ENCODE measurements at places on chromosomes 2 and 18.

DNA sequence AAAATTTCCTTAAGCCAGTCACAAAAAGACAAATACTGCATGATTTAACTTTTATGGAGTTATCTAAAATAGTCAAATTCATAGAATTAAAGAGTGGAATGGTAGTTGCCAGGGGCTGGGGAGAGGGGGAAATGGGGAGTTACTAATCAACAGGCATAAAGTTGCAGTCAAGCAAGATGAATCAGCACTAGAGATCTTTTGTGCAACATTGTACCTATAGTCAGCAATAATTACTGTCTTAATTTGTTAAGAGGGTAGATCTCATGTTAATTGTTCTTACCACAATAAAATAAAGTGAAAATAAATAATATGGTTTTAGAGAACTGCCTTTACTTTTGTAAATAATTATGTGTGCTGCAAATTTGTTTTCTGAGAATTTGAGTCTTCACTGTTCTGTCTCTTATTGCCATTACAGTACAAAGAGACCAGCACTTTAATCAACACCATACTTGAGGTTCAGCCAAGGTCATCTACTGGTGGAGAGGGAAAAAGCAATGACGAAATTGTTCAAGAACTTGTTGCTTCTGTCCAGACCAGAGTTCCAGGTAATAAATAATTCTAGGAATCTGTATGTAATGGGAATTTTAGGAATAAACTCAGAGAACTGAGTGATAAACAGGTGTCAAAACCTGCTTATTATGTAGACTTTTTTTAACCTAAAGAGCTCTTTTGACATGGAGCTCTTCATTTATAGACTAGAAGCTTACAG lies 75.5 kb downstream of the TRABD2A start:
- DNase-seq, result no peak

DNA sequence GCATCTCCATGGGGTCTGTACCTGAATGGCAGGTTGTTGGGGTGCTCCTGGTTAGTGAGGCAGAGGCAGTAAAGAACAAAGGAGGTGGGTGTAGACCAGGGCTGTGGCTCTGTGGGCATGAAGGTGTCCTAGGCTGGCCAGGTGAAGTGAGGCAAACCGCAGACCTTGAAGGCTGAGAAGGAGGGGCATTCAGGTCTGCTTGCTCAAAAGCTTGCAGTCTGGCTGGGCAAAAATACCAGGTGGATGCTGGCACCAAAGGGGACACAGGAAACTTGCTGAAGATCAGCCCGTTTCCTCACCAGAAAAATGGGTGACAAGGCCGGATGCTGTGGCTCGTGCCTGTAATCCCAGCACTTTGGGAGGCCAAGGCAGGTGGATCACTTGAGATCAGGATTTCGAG lies 6.7 kb upstream of the B3GNT2 start:
- no peak for DNase-seq

DNA sequence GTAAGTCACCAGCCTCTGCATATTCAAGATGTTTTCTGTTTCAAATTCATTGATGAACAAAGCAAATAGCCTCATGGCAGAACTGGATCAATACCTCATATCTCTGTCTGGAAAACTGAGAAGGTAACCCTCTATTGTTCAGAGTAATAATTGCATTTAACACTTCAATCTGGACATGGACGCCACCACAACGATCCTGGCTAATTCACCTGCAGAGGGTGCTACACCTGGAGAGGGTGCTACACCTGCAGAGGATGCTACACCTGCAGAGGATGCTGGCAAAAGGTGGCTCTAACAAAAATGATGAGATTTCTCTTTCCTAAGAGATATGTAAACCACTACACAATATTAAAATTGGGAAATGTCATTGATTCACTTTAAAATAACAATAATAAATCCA lies 183.1 kb upstream of the HNRNPA3 start:
- no peak for DNase-seq

DNA sequence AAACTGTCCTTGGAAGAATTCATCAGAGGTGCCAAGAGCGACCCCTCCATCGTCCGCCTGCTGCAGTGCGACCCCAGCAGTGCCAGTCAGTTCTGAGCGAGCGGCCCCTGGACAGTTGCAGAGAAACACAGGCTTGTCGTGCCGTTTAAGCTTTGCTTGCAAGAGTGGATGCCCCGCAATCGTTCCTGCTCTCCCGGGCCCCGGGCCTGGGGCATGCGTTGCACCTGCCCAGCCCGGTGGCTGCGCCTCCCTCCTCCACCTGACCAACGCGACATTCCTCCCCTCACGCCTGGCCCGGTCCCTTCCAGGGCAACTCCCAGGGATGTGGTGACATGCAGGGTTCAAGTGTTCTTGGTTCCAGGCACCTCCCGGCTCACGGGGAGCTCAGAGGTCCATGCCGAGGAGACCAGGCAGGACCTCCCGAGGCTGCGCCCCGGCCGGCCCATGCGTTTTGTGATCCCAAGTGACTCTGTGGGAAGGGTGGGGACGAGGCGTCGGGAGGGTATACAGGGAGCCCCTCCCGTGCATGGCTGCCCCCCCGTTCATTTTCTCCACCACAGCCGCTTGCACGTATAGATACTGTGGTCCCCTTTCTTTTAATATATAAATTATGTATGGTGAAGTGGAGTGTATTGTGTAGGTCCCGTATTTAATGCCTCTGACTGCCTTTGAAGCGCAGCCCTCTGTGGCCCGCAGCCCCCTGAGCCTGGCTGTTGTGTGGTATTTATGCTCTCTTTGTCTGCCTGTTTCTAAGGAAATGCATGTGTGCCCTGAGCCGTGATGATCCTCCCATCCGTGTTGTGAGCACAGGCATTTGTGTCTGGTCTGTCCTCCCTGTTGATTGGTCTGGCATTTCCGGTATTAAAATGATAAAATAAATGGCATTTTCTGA lies 21.2 kb downstream of the ODC1 start:
- no peak for DNase-seq

DNA sequence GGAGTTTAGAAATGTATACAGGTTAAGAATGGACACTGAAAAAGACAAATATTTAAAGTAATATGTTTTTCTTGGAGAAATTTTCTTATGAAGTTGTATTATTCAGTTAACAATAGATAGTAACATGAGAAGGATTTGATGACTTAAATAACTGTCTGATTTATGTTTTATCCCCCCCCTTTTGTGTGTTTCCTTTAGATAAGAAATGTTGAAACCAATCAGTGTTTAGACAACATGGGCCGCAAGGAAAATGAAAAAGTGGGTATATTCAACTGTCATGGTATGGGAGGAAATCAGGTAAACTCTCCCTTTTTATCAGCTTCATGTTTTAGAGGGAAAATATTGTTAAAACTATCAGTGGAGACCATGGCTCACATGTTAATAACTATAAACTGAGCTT lies 289.7 kb upstream of the KCNJ3 start:
- no peak for DNase-seq

- DNase-seq, result peak; percentile 16
Observed at GRCh38 chr18:48663931-48664847, 125.4 kb downstream of the CTIF start.

DNA sequence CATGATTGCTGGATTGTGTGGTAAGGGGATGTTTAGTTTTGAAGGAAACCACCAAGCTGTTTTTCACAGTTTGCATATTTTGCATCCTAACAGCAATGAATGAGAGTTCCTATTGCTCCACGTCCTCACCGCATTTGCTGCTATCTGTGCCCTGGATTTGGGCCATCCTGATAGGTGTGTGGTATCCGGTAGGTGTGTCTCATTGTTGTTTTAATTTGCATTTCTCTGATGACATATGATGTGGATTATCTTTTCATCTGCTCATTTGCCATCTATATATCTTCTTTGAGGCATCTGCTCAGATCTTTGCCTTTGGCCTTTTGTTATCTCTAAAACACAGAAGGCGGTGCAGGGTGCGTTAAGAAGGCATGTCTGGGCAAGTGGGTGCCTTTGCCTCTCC lies 73.3 kb downstream of the LONRF2 start:
- no peak for DNase-seq

DNA sequence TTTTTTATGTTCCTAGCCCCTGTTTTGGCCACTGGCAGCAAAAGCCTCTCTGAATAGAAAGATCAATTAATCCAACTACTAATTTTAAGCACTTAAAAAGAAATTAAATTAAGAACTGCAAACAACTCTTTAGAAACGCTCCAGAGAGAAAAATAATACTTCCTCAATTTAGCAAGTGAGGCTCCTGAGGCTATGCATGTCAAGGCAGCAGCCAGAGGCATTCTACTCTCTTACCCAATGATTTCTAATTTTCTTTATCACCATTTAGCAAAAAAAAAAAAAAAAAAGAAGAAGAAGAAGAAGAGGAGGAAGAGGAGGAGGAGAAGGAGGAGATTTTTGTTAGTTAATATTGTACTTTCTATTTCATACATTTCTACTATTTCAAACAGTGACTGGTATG lies 68.5 kb downstream of the TMEM237 start:
- DNase-seq, result no peak

- no peak for DNase-seq
Observed at GRCh38 chr2:216474925-216475670, 23.5 kb upstream of the RPL37A start.

DNA sequence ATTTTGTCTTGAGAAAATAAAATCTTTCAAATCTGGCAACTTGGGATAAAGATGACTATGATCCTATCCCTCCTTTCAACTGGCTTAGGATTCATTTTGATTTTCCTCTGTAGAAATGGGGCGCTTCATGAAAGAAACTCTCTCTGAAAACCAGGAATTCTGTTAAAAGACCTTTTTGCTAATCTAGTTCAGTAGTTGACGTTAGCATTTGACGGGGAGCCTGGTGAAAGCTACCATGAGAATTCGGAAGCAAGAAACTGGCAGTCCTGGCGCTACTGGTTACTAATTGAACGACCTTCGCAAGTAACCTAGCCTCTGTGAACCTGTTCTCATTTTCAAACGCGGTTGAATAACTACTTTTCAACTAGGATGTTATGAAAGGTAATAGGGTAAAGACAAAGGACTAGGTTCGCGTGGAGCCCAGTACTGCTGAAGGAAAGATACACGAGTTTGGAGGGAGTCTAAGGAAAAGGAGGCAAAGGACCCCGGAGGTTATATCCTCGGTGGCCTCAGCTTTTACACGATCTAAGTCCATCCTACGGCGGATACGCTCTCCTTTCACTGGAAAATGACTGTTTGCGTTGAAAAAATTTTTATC lies 604 bp upstream of the STK11IP start:
- no peak for DNase-seq

DNA sequence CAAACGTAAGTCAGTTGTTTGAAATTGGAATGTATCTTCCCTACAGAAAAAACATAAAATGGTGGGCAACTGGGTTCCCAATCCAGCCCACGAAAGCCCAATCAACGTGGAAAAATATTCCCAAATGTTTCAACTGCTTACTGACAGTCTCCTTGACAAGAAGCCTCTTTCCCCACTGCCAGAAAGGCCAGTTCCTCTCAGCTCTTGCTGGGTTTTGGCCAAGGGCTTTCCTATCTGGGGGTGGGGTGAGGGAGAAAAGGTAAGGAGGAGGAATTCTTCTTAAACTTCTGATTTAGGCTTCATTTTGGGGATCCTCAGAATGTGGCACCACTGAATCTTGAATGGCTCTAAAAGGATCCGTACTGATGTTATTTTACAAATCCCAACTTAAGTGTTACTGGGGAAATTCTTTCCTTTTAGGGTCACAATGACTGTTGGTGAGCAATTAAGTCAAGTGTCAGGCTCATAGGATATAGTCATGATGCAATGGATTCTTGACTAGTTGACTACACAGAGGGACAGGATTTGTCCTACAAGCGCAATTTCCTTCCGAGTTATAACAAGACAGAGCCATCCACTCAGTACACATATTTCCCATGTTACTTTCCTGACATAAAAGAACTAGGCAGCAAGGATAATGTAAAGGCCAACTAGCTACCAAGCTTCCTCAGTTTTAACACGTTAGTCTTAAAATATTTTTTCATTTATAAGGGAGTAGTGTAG lies 73.6 kb downstream of the SPRED2 start:
- no peak for DNase-seq

DNA sequence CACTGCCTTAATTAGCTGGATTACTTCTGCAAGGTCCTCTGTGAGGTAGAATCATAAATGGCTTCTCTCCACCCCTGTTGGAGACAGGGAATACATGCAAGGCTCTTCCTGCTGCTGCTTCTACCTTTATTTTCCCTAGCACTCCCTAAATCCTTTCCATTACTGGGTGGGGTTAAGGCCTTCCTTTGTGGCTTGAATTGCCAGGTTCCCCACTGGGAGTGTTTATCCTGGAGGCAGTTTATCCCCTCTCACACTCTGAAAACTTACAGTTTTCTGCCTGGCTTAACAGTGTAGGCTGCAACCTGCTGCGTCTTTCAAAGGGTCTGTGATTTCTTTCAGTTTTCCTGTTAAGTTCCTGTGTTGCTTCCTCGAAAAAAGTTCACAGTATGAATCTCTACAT lies 1062.3 kb upstream of the CRIM1 start:
- DNase-seq, result no peak

DNA sequence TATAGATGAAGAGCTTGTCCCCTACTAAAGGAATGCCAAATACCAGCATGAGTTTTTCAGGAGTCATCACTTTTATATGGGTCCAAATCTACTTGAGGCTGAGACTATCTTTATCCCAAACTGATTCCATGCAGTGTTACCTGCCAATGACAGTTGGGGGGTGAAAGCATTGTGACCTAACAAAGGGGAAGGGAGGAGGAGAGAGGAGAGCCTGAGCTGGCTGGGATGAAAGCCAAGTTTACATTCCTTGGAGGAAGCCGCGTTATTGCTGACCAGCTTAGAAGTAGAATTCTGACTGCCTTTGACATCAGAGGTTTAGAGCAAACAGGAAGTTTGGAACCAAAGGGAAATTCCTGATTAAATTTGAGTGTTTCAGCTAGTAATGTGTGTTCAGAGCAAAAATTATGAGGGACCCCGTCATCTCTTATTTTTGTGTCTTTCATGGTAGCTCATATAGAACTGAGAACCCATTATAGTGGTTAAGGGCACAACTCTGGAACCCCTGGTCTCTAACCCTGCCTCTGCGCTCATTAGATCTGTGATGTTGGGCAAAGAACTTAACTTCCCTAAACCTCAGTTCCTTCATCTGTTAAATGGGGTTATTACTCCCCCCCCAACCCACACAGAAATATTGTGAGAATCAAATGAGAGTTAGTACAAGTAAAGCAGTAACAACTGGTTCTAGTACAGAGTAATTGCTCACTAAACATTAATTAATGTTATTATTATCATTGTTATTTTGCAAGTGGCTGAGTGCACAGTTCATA lies 199.3 kb upstream of the EPAS1 start:
- no peak for DNase-seq

DNA sequence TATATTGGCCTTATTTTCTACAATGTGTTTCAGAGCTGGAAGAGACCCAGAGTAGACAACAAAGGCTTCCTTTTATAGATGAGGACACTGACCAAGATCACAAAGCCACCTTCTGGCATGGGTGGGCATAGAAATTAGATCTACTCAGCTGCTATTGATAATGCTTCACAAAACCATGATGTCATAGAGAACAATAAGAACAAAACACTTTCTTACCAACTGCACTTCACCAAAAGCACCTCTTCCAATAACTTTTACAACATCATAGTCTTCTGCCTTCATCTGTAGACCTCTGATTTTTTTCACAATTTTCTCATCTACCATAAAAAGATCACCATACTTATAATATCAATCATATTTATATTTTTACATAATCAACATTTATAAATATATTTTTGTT lies 58.1 kb downstream of the ROCK2 start:
- no peak for DNase-seq
